ENCODE measurements at places on chromosomes 7 and 10.

GRCh38 chr7:130409712-130410072 lies 29.4 kb downstream of the CPA1 start:
- DNase-seq = no peak

GRCh38 chr7:27192546-27193334 lies 7.2 kb downstream of the HOXA13 start:
- DNase-seq = no peak

GRCh38 chr10:47051741-47052238 lies 140.6 kb downstream of the PTPN20 start:
- no peak for DNase-seq

DNA sequence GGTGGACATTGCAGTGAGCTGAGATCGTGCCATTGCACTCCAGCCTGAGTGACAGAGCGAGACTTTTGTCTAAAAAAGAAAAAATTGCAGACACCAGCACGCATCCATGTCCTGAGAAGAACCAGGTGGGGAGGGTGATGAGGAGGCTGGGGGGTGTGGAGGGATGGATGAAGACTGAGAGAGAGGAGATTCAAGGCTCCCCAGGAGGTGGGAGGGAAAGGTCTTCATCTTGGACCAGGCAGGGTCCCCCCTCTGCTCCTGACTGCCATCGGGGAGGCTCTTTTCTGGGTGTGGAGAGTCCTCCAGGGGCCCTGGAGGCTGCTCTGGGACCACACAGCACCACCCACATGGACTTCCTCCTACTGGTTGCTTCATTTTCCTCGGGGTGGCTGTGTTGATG lies 1.5 kb downstream of the SCART1 start:
- no peak for DNase-seq

DNA sequence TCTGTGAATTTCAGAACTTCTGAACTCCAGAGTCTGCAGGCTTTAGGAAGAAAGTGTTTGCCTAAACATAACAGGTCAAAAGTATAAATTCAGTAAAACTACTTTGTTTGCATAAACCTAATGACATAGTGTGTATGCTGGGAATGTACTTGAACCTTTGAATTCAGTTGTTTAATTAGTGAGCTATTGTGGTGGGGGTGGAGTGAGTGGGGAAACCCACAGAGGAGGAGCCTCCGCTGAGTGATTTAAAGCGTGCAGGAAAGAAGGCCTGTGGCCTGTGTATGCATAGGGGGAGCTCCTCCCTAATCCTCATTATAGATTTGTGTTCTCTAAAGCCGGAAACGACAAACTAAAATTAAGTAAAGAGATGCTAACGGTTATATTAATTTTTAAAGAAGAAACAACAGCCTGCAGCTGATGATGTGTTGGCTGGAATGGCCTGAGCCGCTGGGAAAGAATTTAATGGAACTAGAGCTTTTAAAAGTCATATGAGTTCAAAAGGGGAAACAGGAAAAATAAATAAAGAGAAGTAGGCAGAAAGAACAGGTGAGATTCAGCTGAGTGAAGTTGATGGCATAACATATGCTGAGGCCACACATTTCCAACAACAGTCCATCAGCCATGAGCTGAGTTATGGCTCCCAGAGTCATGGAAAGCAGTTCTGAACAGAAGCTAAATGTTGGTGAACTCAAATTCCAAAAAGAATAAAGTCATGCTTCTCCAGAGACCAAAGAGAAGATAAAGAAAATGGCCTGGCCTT lies 595.0 kb downstream of the GRM8 start:
- no peak for DNase-seq

GRCh38 chr7:87505557-87506245 lies 30.2 kb upstream of the ABCB4 start:
- no peak for DNase-seq

DNA sequence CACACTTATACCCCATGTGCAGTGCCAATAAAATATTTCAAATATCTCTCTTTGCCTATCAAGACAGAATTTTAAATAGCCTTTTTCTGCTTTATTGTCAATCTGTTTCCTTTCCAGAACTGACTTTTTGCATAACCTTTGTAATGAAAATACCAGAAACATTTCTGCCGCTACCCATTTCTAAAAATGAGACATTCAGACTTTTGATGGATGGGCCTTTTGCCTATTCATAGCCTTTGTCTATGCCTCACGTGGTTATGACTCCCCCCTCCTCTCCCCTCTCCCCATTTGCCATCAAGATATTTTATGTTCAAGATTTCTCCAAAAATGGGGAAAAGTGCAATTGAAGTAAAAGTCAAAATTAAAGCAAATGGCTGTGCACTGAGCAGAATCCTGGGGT lies 5.9 kb downstream of the PPP1R17 start:
- DNase-seq = no peak

DNA sequence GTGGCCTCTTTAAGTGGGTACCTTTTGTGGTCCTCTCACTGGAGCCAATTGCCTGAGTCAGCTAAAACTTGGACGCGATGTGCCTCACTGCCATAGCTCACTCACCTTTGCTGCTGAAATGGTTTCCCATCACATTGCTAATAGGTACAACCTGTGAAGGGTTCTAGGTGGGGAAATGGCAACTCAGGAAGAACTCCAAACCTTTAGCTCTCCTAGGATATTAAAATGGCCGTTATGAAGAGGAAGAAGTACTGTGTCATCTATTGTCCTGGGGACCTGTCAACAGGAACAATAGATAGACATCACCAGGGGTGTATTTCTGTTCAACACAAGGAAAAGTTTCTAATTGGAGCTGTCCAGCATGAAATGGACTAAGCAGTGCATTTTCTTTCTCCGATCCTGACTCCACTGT lies 1.2 kb upstream of the ZNF655 start:
- DNase-seq = no peak

DNA sequence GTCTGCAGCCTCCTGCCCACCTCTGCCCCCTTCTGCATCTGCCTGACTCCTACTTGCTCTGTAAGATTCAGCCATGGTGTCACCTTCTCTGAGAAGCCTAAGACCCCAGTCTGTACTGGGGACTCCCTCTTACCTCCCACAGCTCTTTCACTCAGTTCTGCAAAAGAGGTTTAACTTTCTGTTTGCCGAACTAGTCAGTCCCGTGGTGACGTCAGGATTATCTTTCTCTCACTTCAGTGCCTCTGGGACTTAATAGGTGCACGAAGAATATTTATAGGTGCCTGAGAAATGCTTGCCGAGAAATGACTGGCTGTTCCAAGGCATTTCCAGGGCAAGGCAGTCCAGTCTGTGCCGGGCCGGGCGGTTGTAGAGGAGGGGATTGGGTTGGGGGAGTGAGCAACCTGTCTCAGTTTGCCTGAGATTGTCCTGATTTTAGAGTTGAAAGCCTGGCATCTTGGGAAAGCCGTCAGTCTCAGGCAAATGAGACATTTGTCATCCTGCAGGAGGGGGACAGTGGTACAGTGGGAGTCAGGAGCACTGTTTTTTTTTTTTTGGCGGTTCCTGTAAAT lies 227.5 kb upstream of the NPVF start:
- DNase-seq = no peak

DNA sequence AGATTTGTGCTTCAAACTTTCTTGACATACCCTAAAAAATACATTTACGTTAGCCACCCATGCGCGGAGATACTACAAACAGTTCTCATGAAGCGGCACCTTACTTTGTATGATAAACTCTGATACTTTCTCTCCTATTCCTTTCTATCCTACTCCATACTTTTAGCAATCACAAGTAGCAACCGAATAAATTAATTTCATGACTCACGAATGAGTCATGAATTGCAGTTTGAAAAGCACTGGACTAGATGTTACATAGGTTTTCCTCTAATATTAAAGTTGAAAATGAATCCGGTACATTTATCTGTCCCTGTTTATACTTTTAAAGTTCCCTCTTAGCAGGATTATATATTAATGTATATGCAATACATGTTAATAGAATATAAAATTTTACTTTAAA lies 67.6 kb downstream of the CUBN start:
- no peak for DNase-seq

DNA sequence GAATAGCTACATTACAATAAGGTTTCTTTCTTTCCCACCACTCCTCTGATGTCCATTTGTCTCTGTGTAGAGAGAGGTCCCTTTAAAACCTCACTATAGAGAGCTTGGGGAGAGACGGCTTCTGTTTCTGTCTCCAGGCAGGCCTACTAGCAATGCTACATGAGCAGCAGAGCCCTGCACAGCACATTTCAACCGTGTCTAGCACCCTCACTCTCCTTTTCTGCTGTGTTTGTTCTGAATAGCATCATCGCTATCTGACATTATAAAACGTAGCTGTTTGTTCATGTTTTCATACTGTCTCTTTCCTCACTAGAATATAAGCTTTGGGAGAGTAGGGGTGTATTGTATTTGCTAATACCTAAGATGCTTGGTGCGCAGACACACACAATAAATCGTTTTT lies 487.8 kb upstream of the DPP6 start:
- DNase-seq = no peak

- DNase-seq = no peak
These were observed 13.8 kb downstream of the GPNMB start for GRCh38 chr7:23260371-23260770.

DNA sequence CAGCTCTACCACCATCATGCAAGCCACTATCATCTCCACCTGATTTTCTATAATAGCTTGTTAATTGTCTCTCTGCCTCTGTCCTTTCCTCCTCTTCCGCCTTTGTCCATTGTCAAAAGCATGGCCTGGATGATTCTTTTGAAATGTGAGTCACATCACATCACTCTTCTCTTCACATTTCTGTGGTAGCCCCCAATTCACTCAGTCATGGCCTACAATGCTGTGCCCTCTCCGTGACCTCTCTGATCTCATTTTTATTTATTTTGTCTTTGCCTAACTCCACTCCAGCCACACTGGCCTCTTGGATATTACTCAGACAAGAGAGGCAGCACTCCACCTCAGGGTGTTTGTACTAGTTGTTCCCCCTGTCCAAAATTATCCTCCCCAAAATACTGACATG lies 4.9 kb upstream of the ABCB4 start:
- DNase-seq = no peak

GRCh38 chr10:99161165-99161564 lies 74.5 kb downstream of the HPSE2 start:
- DNase-seq = no peak

DNA sequence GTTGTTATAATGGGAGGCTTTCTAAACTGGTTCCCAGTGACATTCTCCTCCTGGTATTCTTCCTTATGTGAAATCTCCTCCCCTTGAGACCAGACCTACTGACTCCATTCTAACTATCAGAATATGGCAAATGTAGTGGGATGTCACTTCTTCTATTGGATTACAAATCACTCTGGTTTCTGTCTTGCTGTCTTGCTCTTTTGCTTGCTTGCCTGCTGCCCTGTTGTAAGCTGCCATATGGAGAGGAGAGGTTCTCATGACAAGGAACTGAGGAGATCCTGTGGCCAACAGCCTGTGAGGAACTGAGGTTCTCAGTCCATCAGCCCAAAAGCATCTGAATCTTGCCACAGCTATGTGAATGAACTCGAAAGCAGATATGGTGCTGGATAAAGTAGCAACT lies 4.7 kb upstream of the NRCAM start:
- no peak for DNase-seq

GRCh38 chr10:47261121-47261520 lies 38.9 kb upstream of the GDF10 start:
- DNase-seq = peak; percentile 30

- DNase-seq = no peak
These were observed 33.0 kb downstream of the LRRC72 start for GRCh38 chr7:16559497-16560179.

DNA sequence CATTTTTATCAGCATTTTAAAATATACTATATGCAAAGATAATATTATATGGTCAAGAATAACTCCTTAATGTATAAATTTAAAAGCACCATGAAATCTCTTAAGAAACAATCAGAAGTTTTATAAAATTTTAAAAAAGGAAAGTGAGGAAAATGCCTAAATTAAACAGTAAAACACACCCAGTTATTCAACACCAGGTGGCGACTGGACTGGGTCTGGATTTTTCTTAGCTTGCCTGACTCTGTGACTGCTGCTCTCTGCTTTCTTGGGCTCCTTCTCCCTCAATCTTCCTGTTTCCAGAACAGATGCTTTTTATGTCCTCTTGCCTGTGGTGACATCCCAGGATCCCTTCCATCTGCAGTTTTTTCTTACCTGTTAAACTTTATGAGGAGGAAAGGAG lies 200.3 kb downstream of the BICC1 start:
- no peak for DNase-seq

DNA sequence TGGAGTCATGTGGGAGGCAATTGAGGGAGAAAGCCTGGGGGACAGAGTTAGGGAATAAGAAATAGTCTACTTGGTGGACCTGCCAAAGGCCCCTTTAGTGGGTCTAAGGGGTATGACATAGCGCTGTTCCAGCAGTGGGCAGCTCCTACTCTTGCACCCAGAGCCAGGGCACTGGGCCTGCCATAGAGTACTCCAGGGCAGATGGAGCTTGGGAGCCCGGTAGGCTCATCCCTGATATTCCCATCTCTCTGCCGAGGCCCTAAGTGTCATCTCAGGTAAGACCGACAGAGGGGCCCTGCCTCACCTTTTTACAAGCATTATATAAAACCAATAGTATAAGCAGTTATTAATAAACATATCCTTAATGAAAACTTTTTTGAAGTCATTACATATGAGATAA lies 9.6 kb downstream of the SAMD9L start:
- DNase-seq = no peak

- DNase-seq = no peak
These were observed 79.6 kb upstream of the MTPN start for GRCh38 chr7:136056651-136057231.

DNA sequence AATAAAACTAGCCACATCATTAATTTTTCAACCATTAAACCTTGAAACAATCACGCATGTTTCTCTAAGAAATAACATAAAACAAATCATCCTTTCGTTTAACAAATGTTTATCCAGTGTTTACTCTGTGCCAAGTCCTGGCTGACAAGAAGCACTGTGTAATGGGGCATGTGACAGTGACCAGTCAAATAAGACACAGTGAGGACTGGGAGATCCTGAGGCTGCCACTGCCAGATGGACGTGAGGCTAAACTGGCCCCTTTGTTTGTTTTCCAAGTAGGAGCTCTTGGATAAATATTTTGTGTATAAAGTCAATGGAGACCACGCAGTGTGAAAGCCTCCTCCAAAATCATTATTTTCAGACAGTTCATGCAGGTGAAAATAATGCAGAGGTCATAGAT lies 626.2 kb downstream of the SUGCT start:
- no peak for DNase-seq

DNA sequence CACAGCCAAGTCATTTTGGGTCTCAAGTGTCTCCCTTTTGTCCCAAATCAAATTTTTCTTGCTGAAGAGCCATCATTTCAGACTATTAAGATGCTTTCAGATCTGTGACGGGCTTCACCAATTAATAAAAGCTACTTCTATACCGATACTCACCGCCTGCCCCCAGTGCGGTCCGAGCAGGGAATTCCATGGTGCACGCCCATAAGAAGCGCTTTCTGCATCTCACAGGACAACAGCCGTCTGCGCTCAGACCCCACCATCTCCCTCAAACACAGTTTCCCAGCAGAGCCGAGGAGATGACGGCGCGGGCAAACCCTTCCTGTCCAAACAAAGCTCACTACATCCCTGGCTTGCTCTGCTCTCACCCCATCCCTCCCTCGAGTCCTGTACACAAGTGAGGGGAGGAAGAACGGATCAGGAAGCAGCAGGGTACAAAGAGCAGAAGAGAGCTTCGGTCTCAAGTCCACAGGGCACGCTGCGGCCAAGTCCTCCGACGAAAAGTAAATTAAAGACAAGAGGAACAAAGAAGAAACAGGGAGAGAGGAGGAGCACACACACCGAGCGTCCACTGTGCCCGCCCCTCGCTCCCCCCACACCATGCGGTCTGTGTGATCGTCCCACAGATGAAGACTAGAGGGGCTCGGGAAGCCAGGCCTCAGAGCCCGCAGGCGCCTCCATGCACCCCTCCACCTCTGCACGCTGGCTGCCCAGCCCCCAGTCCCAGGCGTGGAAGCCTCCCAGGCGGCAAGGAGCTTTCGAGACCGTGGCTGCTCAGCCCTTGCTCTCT lies 121.9 kb downstream of the MAD1L1 start:
- no peak for DNase-seq
